Dermis blood vessel endothelial cell (primary cell): ENCODE measurements at places on chromosomes 6 and 20. TPM values are rescaled to one million over a fixed set of nuclear protein-coding genes. Genes with fewer than 3 reads are reported as not detected.

DNA sequence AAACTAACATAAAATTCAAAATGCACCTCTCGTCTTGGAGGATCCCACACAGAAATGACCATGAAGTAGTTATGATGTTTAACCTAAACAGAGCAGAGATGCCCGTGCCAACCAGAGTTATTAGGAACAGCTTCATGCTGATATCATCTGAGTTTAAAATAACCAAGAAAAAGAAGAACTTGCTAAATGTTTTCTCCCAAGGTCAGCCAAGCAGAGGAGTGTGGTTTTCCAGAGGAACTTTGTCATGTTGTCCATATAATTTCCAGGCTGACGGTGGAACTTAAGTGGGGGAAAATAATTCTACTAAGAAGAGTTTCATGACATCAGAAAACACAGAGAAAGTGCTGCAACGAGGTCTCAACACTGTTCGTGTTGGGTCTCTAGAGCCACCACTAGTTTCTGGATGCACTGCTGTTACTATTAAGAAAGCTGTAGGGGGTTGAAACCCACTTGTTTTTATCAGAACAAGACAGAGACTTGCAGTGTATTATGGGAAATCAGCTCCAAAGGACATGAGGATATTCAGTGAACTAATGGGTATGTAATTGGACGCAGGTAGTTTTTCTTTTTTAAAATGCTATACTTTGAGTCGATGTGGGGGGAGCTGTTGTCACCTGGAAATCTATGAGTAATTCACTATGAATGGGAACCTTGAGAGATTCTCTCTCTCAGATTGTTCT lies 5.2 kb downstream of the AGPAT4 start:
- no peak for DNase-seq

The SMPD2 gene
- total RNA-seq, result 9.9 and 12.6 TPM in 2 replicates

- no peak for DNase-seq
Observed at GRCh38 chr6:19757036-19757435, 80.1 kb upstream of the ID4 start.

- no peak for DNase-seq
Observed at GRCh38 chr6:34834789-34835518, 43.1 kb downstream of the BLTP3A start.

DNA sequence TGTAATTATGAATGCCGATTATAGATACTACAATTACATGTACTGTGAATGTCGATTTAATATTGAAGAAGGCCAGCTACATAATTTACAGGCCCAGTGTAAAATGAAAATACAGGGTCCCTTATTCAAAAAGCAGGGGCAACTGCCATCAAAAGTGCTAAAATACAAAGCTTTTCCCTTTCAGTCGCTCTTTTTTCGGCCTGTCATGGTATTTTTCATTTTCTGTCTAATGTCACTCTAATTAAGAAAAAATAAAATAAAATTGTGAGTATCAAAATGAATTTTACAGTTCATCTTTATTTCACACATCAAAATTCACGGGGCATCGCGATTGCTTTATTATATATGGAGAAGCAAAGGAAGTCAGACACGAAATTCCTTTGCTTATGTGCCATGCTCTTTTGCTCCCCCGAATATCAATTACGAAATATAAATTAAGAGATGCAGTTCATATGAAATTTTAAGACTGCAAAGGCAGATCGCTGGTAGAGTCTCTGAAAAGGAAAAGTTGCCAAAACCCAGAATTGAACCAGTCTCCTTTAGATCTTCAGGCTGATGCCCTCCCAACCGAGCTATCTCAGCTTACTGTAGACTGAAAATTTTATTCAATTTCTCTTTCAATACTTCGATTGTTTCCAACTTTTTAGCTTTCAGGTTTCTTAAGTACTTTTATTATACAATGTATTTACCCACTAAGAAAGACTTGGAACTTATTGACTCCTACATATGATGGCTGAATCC lies 197.0 kb downstream of the TRIM27 start:
- no peak for DNase-seq

DNA sequence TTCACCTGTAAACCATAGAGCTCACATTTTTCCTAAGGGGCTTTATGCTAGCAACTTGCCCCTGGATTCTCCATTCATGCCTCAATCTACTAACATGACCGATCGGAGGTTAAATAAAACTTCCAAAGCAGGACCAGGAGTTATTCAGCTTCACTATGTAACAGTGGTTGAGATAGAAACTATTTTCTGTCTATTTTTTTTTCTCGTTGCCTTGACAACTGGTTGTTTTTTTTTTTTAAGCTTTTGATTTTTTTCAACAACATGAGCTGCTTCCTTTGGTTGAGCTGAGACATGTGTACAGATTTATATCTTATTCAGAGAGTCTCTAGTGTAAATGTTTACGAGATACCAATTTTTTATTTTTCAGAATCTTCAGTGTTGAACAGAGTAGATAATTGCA lies 85.7 kb downstream of the SHLD1 start:
- DNase-seq, result peak; percentile 59
